ENCODE measurements at places on chromosomes 5 and 9.

DNA sequence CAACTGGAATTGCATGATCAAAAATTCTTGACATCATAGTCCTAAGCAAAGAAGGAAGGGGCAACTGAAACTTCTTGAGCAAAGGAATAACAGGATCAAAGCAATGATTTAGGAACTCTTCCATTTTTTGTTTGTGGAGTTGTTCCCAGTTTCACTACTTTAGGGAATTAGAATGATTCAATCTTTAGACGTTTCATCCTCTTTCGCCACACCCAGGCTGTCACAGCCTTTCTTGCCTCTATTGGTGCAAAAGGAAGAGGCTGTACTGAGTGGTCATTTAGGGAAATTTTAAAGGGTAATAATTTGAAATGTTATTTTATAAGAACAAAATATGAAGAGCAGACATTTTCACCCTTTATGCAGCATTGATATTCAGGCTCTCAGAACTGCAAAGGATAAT is 1026.0 kb upstream of the ARRDC3 start:
- no peak for DNase-seq

DNA sequence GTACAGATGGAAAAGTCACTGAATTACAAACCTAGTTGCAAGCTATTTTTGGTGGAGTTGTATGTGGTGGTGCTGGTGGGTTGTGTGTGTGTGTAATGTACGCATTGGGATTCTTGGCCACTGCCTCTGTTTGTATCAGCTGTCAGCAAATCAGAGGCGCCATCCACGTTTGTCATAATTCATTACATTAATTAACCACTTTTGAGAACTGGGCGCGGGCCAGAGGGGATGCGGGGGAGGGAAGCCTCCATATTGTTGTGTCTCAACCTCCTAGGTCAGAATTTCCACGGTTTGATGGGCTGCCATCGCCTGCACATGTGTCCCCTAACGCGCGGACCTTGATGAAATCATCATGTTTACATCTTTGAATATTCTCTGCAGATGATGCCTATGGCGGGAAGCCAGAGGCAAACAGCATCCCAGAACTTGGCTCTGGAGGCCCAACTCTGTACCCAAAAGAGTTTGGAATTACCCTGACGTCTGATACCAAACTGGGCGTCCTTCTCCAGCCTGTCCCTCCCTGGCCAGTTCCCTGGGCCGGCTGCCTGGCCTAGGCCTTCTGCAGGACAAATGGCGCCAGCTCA is 54.9 kb downstream of the FGF18 start:
- DNase-seq: no peak

- DNase-seq: no peak
Measured at GRCh38 chr9:134178768-134179551, 14.6 kb upstream of the RNU6ATAC start.

- DNase-seq: no peak
Measured at GRCh38 chr5:125006011-125006685, 259.7 kb upstream of the ZNF608 start.

- DNase-seq: no peak
Measured at GRCh38 chr5:178325679-178326373, 93.2 kb upstream of the PHYKPL start.

DNA sequence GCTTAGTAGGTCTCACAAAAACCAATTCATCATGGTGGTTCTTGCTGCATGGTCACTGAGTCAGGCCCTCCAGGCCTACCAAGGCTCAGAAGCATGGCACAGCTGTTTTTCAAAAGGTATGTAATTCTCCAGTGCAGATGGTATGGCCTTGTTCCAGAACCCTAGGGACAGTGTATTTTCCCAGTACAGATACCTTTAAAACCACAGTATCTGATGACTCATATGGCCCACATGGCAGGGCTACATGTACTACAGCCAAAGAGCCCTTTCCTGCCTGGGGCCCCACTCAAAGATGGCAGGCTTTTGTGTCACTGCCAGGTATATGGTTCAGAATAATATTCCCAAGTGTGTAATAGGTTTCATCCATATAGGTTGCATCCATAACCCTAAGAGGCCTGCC is 16.5 kb downstream of the CSF2 start:
- peak; percentile 32 for DNase-seq

- no peak for DNase-seq
Measured at GRCh38 chr5:161545344-161546094, 1.0 kb downstream of the GABRB2 start.

- no peak for DNase-seq
Measured at GRCh38 chr5:33829430-33829829, 62.4 kb downstream of the ADAMTS12 start.

DNA sequence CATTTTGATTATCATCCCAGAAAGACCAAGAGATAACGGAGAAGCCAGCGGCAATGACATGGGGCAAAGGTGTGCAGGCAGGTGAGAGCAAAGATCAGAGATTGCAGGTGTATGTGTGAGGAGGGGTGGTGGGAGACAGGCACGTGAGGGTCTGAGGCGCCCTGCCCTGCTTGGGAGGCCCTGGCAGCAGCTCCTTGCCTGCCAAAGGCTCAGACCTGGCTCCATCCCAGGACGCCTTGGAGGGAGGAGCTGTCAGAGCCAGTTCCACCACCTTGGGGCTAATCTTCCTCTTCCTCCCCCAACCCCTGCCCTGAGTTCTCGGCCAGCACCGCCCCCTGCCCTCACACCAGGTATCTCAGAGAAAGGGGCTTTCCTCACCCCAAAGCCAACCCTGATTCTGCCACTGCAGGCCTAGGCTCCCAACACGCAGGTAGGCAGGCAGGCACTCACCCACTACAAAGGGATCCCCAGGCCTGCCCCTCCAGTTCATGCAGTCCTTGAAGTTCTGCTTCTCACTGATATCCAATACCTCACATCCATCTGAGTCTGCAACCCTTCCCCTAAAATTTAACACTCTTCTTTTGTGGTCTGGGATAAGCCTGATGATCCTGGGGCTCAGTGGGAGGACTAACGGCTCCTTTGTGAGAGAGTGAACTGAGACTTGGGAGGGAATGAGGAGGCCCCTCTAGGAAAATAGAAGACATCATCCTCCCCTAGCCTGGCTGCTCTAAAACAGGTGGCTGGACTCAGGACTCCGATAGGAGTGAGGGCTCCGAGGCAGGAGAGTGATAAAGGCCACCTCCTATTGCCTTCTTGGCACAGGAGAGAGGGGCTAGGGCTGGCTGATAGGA is 1.8 kb downstream of the AQP3 start:
- no peak for DNase-seq

DNA sequence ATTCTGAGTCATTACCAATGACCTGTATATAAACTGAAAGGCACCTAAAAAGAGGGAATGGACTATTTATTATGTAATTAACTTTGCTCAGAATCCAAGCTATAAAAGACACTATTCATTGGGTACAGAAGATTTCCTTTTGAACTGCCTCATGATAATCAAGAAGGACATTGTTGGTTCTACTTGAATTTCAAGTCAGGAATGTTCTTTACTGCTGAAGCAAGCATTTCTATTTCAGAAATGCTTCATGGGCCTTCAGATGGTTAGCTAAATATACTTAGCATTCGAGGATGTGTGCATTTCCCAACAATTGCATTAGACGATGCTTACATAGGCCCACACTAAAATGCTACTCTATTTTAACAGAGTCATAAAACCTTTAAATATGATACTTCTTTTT is 658.2 kb upstream of the DMAC1 start:
- no peak for DNase-seq

GRCh38 chr5:54696931-54697330 is 179.4 kb downstream of the SNX18 start:
- no peak for DNase-seq

DNA sequence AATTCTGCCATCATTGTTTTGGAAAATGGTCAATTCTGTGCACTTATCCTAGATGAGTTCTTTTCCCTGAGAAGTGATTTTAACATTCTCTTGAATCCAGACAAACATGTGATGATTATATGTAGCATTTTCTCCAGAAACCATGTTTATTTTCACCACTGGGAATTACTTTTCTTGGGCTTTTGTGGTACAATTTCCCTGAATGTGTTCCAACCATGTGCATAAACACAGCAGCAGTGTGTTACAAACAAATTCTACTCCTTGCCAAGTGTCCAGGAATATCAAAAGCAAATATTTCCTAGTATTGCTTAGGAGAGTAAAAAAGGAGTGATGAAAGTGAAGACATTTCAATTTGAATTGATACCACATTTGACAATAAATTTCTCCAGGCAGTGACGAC is 50.4 kb downstream of the NXNL2 start:
- DNase-seq: no peak

DNA sequence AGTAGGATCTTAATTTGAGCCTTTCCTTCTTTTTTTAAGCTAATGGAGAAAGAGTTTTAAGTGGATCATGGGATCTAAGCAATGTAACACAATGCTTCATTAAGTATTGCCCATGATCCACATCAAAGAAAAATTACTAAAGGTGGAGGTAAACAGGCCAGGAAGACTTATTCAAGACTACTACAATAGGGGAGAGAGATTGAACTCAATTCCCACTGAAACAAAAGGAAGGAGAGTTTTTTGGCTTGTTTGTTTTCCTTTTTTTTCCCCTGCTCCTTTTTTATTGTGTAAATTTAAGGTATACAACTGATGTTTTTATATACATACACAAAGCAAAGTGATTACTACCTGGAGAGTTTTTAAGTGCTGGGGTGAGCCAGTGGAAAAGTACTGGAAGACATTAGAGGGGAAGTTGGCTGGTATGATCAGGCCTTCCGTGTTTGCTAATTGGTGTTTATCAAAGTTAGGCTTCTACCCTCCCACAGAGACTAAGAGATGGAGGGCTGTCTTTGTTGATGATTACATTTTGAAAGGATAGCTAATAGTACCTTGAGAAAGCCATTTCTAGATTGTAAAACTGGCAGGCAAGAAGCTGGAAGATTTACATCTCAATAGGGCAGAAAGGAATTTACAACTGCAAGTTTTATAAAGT is 262.7 kb downstream of the CHSY3 start:
- DNase-seq: no peak

DNA sequence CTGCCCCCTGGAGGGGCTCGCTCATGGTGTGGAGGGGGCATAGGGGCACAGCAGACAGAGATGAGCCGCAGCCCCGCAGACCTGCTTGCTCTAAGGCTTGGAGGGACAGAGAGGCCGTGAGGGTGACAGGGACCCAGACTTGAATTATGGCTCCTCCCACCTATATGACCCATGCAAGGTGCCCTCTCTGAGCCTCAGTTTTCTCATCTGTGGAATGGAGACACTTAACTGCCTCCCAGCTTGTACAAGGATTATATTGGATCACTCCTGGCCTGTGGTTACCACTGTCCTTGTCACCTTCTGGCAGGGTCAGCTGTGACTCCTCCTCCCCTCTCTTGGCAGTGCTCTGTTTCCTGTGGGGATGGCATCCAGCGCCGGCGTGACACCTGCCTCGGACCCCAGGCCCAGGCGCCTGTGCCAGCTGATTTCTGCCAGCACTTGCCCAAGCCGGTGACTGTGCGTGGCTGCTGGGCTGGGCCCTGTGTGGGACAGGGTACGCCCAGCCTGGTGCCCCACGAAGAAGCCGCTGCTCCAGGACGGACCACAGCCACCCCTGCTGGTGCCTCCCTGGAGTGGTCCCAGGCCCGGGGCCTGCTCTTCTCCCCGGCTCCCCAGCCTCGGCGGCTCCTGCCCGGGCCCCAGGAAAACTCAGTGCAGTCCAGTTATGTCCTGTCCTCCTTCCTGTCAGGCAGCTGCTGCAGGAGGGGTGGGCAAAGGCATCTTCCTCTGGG is 4.7 kb upstream of the CACFD1 start:
- DNase-seq: no peak

DNA sequence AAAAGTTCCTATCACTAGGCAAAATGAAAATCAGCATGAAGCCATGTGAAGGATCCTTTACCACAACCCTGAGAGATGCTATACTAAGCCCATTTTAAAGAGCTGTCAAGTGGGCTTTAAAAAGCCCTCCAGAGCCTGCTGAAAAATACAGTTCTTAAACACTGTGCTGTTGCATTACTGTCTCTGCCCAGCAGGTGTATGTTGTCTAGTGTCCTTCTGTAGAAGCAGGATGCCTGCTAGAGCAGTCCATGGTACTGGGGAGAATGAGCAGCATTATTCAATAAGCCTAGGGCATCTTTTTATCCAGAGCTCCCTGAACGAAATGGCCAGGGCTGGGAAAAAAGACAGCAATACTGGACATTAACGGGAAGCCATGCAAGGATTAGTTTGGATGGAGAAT is 126.2 kb upstream of the PLCXD3 start:
- no peak for DNase-seq

GRCh38 chr5:181062631-181063030 is 22.6 kb downstream of the BTNL9 start:
- no peak for DNase-seq

DNA sequence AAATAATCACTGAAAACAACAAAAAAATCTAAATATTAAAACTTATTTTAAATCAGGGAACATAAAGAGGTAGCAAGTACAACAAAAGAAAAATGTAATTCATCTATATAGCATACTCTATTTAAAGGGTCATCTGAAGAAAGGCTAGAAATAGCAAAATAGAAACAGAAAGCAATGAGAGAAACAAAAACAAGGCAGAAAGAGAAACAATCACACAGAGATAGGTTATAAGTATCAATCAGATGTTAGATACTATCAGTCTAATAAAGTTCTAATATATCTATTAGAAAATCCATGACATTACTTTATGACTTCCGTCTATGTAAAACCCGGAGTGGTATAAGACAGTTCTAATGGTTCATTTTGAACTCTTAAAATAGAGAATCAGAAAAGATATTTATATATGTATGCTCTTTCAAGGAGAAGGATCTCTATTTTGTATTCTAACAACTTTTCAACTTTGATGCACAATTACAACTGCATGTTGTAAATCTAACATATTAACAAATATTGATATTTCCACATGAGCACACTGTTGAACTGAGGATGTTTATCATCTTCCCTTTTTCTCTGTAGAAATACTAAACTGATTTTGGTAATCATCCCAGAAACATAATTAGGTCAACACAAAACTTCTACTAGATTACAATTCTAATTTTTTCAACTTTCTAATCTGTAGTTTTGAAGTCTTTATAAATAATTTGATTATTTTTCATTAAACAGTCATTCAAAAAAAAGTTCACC is 15.8 kb downstream of the RICTOR start:
- no peak for DNase-seq

DNA sequence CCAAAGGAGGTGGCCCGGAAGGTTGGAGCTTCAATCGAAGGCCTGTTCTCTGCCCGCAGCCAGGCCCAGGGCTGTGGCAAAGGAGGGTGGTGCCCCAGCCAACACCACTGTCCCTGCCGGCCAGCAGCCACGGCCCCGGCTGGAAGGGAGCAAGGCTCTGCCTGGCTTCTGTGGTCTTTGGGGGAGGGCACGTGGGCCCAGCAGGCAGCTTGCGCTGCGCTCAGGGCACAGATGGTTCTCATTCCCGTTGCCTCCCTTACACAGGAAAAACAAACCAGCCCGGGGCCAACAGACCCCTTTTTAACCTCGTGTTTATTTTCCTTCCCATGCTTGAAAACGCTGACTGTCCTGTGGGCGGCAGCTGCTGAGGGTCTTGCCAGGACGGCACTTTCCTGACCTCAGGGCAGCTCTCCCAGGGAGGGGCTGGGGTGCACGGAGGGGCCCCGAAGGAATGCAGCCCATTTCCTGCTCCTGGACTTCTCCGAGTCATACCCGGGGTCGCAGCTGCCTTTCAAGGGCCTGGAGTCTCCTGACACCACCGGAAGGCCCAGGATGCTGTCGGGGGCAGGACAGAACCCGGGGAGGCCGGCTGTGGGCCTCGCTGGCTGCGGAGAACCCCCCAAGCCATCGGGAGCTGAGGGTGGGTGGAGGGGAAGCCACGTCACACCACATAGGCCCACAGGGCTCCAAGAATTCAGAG is 1.1 kb upstream of the GPSM1 start:
- DNase-seq: no peak

Data from NCI-H2029 (cell line).